ENCODE measurements at places on chromosomes 3 and 15.

DNA sequence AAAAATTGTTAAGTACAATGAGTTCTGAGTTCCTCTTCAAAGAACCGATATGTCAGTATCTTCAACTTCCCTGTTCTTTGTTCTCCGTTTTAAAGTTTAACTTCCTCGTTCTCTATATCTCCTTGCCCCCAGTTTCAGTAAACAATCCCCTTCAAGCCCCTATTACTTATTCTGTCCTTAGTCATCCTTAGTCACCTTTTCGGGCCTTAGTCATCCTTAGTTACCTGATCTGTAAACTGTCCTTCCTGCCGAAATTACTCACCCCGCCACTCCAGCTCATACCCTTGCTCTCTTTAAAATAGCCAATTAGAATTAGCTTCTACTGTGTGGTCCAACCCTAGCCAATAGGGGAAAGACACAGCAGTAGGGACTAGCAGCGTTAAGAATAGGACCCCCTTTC lies 1165.6 kb downstream of the NSUN3 start:
- no peaks in the 10 kb centered on the region for H3K27me3 ChIP-seq
- H3K36me3 ChIP-seq: no peaks in the 10 kb centered on the region
- no peak overlapping the region for H3K27ac ChIP-seq
- no peak overlapping the region for H3K4me3 ChIP-seq
- H3K4me1 ChIP-seq: no peaks in the 10 kb centered on the region

- peaks cover 21% of the 10 kb centered on the region for H3K4me1 ChIP-seq
- peak; percentile 70 for DNase-seq
- no peaks in the 10 kb centered on the region for H3K27me3 ChIP-seq
- H3K27ac ChIP-seq: no peak overlapping the region
- no peaks in the 10 kb centered on the region for H3K36me3 ChIP-seq
- no peak overlapping the region for H3K4me3 ChIP-seq
Observed at GRCh38 chr3:152942366-152942765, 107.4 kb downstream of the P2RY1 start.

DNA sequence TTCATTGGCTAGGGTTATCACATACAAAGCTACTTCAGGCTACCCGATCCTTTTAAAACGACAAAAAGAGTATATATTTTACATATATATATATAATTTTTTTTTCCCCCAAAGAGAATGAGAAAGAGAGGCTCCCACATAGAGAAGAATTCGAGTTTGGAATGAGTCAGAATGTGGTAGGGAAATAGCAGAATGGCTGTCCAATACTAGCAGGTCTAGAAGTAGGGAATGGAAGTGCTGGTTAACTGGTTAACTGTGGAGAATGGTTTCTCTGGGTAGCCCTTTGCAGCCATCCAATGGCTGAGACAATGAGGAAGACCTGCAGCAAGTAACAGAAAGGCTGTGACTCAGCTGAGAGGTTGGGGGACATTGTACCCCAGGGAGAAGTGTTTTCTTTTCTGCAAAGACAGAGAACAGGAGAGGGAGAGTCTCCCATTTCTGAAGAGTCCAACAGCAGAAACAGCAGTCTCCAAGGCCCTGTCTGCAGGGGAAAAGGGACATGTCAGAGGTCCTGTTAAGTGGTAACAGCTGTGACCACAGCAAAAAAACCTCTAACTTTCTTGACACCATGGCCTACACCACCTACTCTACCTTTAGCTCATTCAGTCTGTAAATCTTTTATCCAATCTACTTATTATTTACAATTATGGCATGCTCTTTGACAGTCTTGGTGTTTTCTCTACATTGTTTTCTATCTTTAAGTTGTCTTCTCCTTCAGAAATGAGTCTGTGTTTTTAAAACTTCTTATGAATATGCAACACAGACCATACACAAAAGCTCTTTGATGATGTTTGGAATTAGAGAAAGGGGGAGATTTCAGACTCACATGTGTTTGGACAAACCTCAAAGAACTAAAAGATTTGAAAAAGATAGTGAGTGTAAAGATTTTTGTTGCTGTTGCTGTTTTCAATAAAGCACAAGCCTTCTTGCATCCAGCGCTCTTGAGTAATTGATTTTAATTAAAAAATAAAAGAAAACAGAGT lies 116.1 kb upstream of the SLC7A14 start:
- peaks cover 13% of the 10 kb centered on the region for H3K4me1 ChIP-seq
- H3K4me3 ChIP-seq: no peak overlapping the region
- no peak for DNase-seq

- no peak overlapping the region for H3K4me3 ChIP-seq
- no peaks in the 10 kb centered on the region for H3K36me3 ChIP-seq
- DNase-seq: no peak
Observed at GRCh38 chr15:63244976-63245645, 32.3 kb upstream of the APH1B start.

- H3K4me1 ChIP-seq: peaks cover 4% of the 10 kb centered on the region
- DNase-seq: no peak
- no peak overlapping the region for H3K27ac ChIP-seq
- no peaks in the 10 kb centered on the region for H3K27me3 ChIP-seq
- H3K4me3 ChIP-seq: no peak overlapping the region
Observed at GRCh38 chr3:103167850-103168249, 733.0 kb downstream of the ZPLD1 start.

DNA sequence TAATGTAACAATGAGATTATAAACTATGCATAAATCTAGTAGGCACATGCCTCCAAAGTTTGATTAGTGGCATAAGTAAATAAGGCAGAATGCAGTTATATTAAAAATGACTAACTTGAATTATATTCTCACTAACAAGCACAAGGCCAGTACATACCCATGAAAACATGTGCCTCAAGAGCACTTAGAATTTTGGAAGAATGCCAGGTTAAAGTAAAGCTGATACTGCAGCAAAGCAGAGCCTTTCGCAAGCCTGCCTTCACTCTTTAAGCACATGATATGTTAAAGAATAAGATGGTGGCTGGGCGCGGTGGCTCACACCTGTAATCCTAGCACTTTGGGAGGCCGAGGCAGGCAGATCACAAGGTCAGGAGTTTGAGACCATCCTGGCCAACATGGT lies 49.0 kb downstream of the KBTBD12 start:
- H3K4me1 ChIP-seq: peaks cover 28% of the 10 kb centered on the region
- H3K27ac ChIP-seq: no peak overlapping the region
- H3K27me3 ChIP-seq: no peaks in the 10 kb centered on the region
- H3K4me3 ChIP-seq: no peak overlapping the region

- no peak for DNase-seq
- no peaks in the 10 kb centered on the region for H3K27me3 ChIP-seq
- H3K36me3 ChIP-seq: no peaks in the 10 kb centered on the region
- no peaks in the 10 kb centered on the region for H3K4me1 ChIP-seq
Observed at GRCh38 chr15:68558318-68559305, 20.2 kb upstream of the CORO2B start.

GRCh38 chr3:191240486-191240885 lies 41.4 kb downstream of the OSTN start:
- H3K27me3 ChIP-seq: no peaks in the 10 kb centered on the region
- peaks cover 63% of the 10 kb centered on the region for H3K4me1 ChIP-seq
- no peaks in the 10 kb centered on the region for H3K36me3 ChIP-seq
- no peak for DNase-seq

GRCh38 chr3:133588035-133588434 lies 14.5 kb downstream of the CDV3 start:
- H3K4me3 ChIP-seq: no peak overlapping the region
- DNase-seq: no peak
- H3K27me3 ChIP-seq: no peaks in the 10 kb centered on the region
- peaks cover 26% of the 10 kb centered on the region for H3K4me1 ChIP-seq

DNA sequence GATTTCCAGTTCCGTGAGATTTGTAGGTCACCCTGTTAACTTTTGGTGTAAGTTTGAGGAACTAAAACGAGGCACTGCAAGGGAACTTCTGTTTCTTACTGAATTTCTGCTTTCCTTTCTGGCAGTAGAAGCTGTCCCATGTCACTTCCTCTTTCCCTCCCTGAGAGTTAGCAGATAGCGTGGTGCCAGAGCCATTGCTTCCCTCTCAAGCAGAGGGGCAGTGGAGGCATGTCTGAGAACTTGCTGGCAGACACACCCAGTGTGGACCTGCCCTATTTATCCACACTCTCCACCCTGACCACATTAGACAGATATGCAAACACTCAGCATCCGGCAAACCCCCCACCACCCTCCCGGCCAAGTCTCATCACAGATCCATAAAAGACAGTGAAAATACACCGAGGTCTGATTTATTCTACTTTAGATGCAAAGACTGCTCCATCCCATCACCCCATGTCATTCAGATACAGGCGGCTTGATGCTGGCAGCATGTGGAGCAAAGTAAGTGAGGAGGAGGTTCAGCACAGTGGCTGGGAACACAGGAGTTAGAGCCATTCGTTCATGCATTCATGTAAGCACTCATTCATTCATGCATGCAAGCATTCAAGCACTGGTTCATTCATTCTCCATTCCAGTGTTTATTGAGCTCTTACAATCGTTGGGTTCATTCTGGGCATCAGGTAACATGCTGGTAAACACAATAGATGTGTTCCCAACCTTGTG lies 324.7 kb downstream of the SHQ1 start:
- DNase-seq: peak; percentile 66
- H3K4me1 ChIP-seq: peaks cover 44% of the 10 kb centered on the region
- H3K27me3 ChIP-seq: no peaks in the 10 kb centered on the region
- H3K36me3 ChIP-seq: no peaks in the 10 kb centered on the region
- peak overlapping the region; percentile 11 for H3K4me3 ChIP-seq
- peak overlapping the region; percentile 57 for H3K27ac ChIP-seq

- H3K36me3 ChIP-seq: no peaks in the 10 kb centered on the region
- H3K27ac ChIP-seq: no peak overlapping the region
- no peaks in the 10 kb centered on the region for H3K27me3 ChIP-seq
- DNase-seq: no peak
Observed at GRCh38 chr3:177679568-177680471, 482.5 kb upstream of the TBL1XR1 start.

DNA sequence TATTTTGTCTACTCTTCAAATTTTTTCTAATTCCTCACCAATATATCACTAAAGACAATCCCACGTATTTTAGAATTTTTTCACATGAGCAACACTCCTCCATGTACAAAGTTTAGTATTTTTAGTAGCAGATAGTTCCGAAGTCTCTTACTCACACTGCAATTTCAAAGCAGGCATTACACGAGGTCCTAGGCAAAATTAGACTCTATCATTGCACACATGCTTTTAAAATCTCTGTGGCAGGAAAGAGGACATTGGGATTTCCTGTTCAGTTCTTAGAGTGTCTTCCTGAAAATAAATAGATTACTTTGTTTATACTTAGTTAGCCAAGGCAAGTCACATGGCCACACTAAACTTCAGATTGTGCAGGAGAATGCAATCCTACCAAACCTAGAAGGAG lies 847.7 kb downstream of the ROBO2 start:
- H3K27me3 ChIP-seq: no peaks in the 10 kb centered on the region
- H3K4me3 ChIP-seq: no peak overlapping the region
- no peak overlapping the region for H3K27ac ChIP-seq
- no peak for DNase-seq
- no peaks in the 10 kb centered on the region for H3K36me3 ChIP-seq

DNA sequence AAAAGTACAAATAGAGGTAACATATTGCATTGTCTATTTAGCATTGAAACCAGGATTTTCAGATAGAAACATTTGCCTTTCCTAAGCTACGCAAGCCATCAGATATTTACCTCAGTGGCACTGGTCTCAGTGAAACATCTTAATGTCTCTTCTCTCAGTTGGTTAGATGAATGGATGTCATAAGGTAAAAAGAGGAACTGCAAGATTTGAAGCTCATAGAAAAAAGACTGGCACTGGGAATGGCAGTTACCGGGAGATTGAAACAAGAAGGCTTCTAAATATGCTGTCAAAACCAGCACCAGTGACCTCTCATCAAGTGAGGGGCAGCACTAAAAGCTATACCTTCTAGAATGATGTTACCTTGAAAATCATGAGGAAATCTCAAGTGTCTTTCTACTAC lies 486.4 kb downstream of the FHIT start:
- no peak overlapping the region for H3K27ac ChIP-seq
- H3K4me3 ChIP-seq: no peak overlapping the region
- no peaks in the 10 kb centered on the region for H3K4me1 ChIP-seq
- no peaks in the 10 kb centered on the region for H3K36me3 ChIP-seq

DNA sequence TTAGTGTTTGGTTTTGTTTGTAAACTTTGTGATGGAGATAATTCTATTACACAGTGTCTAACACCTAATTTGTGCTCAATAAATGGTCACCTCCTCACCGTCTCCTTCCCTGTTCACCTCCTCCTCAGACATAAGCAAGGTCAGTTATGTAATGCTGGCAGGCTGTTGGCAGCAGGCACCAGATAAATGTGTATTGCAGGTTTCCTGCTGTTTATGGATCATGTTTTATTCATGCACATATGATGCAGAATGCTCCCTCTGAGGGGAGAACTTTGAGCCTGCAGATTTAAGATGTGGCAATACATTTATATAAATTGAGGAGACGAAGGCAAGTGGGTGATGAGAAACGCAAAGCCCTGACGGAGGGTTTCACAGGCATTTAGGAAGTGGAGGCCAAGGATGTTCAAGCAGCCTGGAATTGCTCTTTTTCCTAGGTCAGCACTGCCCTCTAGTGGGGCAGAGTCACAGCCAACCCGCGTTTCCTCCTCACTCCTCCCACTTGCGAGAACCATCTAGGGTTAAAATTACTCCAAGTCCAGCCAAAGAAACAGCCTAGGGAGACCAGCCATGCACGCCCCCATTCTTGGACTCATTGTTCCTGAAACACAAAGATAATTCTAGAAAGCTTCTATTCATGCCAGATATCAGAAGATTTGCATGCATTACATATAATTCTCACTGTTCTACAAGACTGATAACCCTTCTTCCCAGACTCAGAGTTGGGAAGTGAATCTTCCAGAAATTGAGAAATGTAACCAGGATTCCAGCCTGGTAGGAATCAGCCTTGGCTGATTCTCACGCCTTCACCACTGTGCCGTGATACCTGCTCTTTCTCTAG lies 228.7 kb downstream of the SLCO3A1 start:
- H3K36me3 ChIP-seq: no peaks in the 10 kb centered on the region
- H3K27ac ChIP-seq: no peak overlapping the region
- H3K4me1 ChIP-seq: no peaks in the 10 kb centered on the region
- peaks cover 36% of the 10 kb centered on the region for H3K27me3 ChIP-seq

- no peaks in the 10 kb centered on the region for H3K36me3 ChIP-seq
- DNase-seq: peak; percentile 9
- H3K27ac ChIP-seq: no peak overlapping the region
- no peak overlapping the region for H3K4me3 ChIP-seq
- no peaks in the 10 kb centered on the region for H3K4me1 ChIP-seq
Observed at GRCh38 chr3:173037840-173038483, 103.1 kb downstream of the SPATA16 start.

All from PC-3 (cell line).